ENCODE measurements at places on chromosomes 7 and 10. TPM values are rescaled to one million over a fixed set of nuclear protein-coding genes. Genes with fewer than 3 reads are reported as not detected.
A peak's percentile ranks its signal among the peaks of the same experiment; 100 is the strongest.

DNA sequence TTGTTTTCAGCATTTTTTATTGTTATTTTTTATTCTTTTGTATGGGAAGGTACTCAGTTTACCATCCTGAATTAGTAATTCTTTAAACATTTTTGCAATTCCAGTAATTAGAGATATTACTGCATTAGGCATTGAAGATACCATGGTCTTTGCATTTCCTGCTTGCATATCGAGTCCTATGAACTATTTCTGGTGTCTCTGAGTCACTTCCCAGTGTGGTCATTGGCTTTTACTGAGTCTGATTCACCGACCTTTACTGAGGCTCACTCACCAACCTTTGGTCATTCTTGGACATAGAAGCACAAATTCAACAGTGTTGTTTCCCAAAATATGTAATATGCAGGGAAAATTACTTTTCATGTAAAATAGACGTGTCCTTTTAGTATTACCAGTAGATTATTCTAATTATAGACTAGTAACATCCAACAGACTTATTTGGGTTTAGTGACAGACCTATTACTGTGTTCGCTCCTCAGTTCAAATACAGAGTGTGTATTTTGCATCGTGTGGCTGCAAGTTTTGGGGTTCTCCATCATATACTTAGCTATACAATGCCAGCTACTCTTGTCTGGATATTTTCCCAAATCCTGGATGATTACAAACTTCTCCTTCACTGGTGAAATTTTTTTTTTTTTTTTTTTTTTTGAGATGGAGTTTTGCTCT lies 180.7 kb upstream of the PRSS1 start:
- H3K27ac ChIP-seq = no peak overlapping the region
- H3K36me3 ChIP-seq = no peaks in the 10 kb centered on the region
- DNase-seq = no peak
- no peaks in the 10 kb centered on the region for H3K4me1 ChIP-seq
- H3K4me3 ChIP-seq = no peak overlapping the region
- no peaks in the 10 kb centered on the region for H3K27me3 ChIP-seq

DNA sequence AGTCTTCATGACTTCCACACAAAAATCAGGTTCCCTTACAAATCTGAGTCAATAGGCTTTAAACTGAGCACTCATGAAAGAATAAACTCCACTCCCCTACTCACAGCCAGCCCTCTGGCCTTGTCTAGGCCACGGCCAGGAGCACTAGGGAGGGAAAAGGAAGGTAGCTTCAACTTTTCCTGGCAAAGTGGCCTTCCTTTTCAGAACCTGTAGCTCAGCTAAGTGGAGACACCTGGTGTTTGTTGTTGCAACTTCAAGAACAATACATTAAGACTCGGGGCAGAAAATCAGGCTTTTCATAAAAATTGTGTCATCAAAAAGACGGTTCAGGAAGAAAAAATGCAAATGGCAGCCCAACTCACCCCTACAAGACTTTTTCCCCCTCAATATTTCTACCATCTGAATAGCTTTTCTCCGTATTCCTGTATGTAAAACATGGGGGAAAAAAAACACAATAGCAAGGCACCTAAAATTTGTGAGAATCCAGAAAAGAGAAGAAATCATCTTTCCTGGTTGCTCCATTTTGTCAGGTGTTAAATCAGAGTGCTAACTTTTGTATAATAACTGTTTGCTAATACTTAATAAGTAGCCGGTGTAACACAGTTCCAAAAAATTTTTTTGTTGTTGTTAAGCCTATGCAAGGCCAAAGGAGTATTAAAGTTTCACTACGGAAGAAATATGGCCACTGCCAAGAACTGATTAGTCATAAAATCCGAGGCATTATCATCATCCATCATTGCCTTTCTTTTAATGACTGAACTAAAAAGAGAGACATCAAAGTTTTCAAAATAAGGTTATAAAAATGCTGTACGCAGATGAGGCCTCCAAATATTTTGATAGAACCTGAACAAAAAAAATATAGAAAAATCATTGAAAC lies 66.2 kb upstream of the ARID5B start:
- no peaks in the 10 kb centered on the region for H3K27me3 ChIP-seq
- H3K27ac ChIP-seq = peak overlapping the region; percentile 63
- H3K36me3 ChIP-seq = no peaks in the 10 kb centered on the region
- H3K4me3 ChIP-seq = no peak overlapping the region

DNA sequence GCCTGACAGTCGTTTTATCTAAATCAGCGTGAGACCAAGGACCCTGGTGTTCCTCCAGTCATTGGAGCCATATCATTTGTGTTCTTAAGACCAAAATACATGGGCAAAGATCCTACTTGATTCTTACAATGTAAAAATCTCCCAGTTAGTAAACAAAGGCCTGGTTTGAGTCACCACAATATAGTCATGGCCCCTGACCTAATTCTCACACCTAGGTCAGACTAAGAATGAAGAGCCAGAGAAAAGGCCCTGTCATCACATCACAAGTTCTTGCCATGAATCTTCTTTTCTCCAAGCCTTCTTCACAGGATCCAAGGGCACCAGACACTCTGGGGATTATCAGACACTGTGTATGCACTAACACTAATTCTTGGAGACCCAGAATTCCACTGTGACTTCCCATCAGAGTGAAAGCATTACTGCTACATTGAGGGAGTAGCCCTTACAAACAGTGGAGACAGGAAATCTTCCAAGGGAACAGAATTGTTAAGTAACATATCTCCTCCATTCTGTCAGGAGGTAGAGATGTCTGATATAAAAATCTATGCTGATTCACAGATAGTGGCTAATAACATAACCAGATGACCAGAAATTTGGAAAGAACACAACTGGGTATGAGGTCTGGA lies 7.6 kb upstream of the ERVW-1 start:
- peaks cover 9% of the 10 kb centered on the region for H3K36me3 ChIP-seq
- no peaks in the 10 kb centered on the region for H3K4me1 ChIP-seq
- no peak overlapping the region for H3K27ac ChIP-seq
- no peaks in the 10 kb centered on the region for H3K27me3 ChIP-seq
- no peak for DNase-seq

DNA sequence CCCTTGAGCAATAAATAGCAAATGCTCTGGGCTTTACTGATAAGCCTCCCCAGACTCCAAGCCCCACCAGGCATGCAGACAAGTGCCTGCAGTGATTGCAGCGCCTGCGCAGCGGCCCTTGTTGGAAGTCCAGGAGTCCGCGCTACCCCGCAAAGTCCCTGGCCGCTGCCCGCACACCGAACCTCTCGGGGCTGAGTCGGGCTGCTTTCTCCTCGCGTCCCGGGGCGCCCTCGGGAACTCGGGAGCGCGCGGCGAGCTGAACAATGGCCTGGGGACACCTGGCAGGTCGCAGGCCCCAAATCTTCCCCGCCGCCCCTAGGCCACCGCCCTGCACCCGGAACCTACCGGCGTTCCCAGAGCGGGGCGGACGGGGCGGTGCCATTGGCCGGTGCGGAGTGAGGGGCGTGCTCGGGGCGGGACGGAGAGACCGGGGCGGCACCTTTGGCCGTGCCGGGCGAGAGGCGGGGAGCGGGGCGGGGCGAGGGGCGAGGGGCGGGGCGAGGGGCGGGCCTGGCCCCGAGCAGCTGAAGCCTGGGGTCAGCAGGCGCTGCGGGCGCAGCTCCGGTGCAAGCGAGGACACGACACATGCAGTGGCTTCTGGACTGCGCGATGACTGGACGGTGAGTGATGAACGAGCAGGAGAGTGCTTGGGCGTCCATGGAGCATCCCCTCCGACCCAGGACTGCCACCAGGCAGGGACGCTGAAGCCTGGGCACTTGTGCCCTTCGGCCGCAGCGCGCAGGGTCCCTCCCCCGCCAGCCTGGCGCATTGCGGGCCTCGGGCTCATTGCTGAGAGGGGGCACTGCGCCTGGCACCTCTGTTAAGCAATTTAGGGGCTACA lies at the start of gene RASSF4:
TSS of gene RASSF4 (plus strand) at position 556 of the 841 bp plus-strand sequence. CDS start 10,401 bp downstream, outside the sequence.
- H3K27ac ChIP-seq = peak within 1 kb of the TSS; percentile 87
- peaks cover 9% of the 10 kb centered on the region for H3K36me3 ChIP-seq
- H3K27me3 ChIP-seq = no peaks in the 10 kb centered on the region
- DNase-seq = no peak

Gene C10orf105
- total RNA-seq = 0.99 TPM

Gene SLC18A3
- total RNA-seq = 5.2 TPM

Gene ANKRD61
- 0.11 TPM for total RNA-seq

DNA sequence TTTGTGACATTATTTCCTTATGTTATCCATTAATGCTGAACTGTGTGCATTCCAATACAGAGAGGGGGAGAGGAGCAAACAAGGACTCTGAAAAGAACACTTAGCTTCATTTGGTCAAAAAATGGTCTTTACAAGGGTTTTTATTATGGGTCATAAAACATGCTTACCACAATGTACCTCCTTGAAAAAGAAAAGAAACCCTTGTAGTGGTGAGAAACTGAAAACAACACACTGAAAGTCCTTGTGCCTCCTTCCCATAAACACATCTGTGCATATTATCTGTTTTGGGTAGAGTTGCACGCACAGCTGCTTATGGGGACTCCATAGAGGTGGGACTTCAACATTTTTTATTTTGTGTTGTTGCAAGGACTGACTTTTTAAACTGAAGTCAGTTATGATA lies 98.7 kb downstream of the CDK6 start:
- no peak overlapping the region for H3K4me3 ChIP-seq
- no peak for DNase-seq
- no peak overlapping the region for H3K27ac ChIP-seq
- H3K27me3 ChIP-seq = no peaks in the 10 kb centered on the region
- H3K36me3 ChIP-seq = no peaks in the 10 kb centered on the region
- no peaks in the 10 kb centered on the region for H3K4me1 ChIP-seq

- no peak for DNase-seq
- no peaks in the 10 kb centered on the region for H3K36me3 ChIP-seq
These were observed 101.5 kb upstream of the LSM8 start for GRCh38 chr7:118082506-118082905.

DNA sequence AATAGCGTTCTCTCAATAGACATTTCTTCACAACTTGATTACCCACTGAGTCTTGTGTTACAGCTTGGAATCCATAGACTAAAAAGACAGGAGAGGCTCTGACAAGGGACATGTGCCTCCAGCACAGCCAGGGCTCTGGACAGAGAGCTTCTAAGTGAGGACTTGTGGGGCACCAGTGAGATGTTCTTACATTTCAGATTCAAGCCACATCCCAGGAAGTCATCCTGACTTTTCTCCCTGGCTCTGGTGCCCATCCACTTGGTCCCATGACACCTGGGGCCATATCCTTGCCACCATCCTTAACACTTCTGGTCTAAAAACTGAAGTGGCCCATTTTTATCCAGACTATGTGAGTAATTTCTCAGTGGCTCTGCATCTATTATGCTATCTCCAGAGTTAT lies 440.1 kb downstream of the TCERG1L start:
- no peak for DNase-seq
- no peaks in the 10 kb centered on the region for H3K27me3 ChIP-seq
- H3K4me3 ChIP-seq = no peak overlapping the region
- H3K4me1 ChIP-seq = no peaks in the 10 kb centered on the region

Gene MMP21
- 0.40 TPM for total RNA-seq

GRCh38 chr7:101681170-101682007 lies 52.3 kb upstream of the MYL10 start:
- H3K36me3 ChIP-seq = no peaks in the 10 kb centered on the region
- no peak overlapping the region for H3K27ac ChIP-seq
- no peaks in the 10 kb centered on the region for H3K27me3 ChIP-seq
- no peak overlapping the region for H3K4me3 ChIP-seq
- peak; percentile 49 for DNase-seq
